ENCODE measurements at places on chromosomes 12 and 14.

DNA sequence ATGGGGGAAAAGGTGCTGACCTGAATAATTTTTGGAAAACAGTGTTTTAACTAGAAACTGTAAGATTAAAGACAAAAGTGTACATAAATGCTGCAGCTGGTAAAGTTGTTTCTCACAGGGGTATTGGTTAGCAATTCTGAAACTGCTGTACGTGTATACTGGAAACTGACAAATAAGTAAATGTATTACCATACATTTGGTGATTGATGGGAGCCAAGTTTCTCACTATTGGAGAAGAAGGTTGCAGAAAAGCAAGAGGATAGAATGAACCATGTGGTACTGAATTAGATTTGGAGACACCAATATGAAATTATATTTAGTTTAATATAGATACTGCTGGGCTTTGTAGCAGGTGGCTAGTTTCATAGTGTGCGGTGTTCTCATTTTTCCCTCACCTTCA lies 19.6 kb upstream of the FBXO33 start:
- DNase-seq, result no peak

- no peak for DNase-seq
Observed at GRCh38 chr14:103085106-103086091, 1.4 kb downstream of the LBHD2 start.

- no peak for DNase-seq
Observed at GRCh38 chr12:13156277-13156676, 40.2 kb upstream of the EMP1 start.

- DNase-seq, result no peak
Observed at GRCh38 chr12:3262470-3262869, 185.3 kb downstream of the TSPAN9 start.

GRCh38 chr14:75077794-75078193 lies 8.4 kb downstream of the ZC2HC1C start:
- DNase-seq, result no peak
